Kidney tubule cell (primary cell): ENCODE measurements at places on chromosomes 11 and 22.

GRCh38 chr11:22049276-22049675 lies 143.6 kb upstream of the ANO5 start:
- peak; percentile 44 for DNase-seq

- no peak for DNase-seq
Observed at GRCh38 chr11:79241205-79241851, 199.5 kb downstream of the TENM4 start.

GRCh38 chr22:28703436-28703835 lies 23.8 kb upstream of the TTC28 start:
- DNase-seq, result no peak

GRCh38 chr11:126115816-126116331 lies 53.2 kb upstream of the CDON start:
- DNase-seq, result peak; percentile 70

- DNase-seq, result peak; percentile 31
Observed at GRCh38 chr11:120339394-120339890, 3.2 kb downstream of the ARHGEF12 start.

- peak; percentile 31 for DNase-seq
Observed at GRCh38 chr22:35437049-35437448, 37.1 kb downstream of the MCM5 start.

GRCh38 chr11:67631411-67631810 lies 1.7 kb upstream of the NUDT8 start:
- DNase-seq, result no peak

- DNase-seq, result peak; percentile 39
Observed at GRCh38 chr11:58392746-58393145, 13.9 kb downstream of the OR5B3 start.

DNA sequence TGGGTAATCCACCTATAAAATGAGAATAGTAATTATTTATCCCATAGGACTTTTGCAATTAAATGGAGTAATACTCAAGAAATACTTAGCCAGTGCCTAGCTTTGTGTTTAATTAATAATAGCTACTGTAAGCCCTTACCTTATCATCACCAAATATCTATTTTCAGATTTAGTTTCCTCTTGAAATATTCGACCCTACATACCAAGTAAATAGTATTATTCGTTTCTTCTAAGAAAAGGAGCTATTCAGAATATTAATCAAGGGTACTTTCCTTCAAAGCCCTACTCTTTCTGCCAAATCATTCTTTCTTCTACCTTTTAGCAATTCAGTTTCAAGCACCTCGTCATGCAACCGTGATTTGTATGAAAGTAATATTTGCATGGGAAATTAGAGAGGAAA lies 6.7 kb downstream of the FBXO3 start:
- DNase-seq, result no peak
